Activated naive CD8-positive, alpha-beta T cell treated with anti-CD3 and anti-CD28 coated beads, Interleukin-2, amount 50 U/mL, for 16 hours (primary cell): ENCODE measurements at places on chromosomes 4 and X.

DNA sequence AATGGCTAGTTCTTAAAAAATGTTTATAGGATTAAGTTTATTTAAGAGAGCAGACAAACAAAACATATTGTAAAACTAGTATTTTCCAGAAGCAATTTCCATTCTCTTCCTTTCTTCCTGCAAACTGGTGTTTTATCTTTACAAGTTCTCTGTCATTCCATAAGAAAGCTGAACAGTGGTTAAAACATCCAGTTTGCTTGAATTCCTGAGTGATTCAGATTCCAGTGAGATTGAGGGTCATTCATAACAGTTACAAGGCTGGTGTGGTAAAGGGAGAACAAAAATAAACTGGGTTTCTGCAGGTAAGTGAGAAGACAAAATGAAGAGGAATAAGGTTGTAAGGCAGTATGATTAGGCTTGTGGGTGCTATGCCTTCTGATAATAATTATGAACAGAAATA lies 544.8 kb upstream of the DIPK2B start:
- no peak for DNase-seq

- DNase-seq = no peak
Observed at GRCh38 chrX:14497184-14497666, 32.1 kb upstream of the GLRA2 start.

GRCh38 chrX:155767876-155768769 lies 113.0 kb upstream of the VAMP7 start:
- DNase-seq = no peak

DNA sequence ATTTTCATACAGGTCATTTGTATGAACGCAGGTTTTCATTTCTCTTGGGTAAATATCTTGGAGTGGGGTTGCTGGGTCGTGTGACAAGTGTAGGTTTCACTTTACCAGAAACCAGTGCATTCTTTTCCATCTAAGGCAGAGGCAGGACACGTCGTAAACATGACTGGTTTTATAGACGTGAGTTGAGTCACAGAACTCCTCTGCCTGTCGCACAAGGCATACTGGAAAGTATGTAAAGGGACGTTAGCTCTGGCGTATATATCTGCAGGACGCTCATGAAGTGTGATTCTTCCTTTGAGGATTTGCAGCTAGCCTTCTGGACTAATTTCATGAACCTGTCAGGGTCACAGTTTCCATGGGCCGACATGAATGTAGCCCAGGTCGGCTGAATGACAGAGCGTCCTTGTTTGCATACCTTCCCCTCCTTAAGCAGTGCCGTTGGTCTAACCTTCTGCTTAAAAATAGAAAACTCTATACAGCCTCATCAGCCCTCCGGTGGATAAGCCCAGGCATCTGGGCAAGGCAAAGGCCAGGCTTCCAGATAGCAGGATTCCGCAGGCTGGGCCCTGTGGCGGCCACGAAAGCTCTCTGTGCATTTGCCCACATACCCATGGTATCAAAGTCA lies 106.0 kb downstream of the GPR143 start:
- no peak for DNase-seq

- no peak for DNase-seq
Observed at GRCh38 chr4:20760053-20760452, 59.8 kb downstream of the PACRGL start.

DNA sequence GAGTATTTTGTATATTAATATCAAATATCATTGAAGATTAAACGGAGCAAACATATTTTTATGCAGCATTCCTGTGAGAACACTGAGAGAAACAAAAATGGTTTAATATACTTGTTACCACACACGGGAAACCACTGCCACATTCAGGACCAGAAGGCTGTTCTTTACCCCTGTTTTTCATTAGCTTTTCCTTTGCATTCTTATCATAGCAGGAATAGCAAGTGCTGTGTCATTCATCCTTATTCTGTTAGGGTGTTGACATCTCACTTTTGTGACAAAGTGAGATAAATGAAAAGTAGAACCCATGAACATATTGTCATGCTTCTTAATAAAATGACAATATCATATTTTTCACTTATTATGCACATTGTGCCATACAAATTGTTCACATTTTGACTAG lies 212.4 kb upstream of the NDST4 start:
- DNase-seq = no peak

DNA sequence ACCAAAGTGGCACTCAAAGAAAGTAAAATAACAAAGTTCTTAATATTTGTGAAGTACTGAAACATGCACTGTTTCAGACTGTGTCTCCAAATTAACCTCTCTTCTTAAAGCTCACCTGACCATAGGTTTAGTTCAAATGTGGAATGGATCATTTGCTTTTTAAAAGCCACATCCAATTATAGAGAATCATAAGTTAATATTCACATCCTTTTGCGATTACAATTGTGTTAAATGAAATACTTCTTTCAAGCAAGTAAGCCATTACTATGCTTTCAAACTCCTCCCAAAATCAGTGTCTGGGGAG lies 95.3 kb upstream of the PTPN13 start:
- no peak for DNase-seq

GRCh38 chr4:110139815-110140214 lies 58.6 kb downstream of the ELOVL6 start:
- DNase-seq = no peak

DNA sequence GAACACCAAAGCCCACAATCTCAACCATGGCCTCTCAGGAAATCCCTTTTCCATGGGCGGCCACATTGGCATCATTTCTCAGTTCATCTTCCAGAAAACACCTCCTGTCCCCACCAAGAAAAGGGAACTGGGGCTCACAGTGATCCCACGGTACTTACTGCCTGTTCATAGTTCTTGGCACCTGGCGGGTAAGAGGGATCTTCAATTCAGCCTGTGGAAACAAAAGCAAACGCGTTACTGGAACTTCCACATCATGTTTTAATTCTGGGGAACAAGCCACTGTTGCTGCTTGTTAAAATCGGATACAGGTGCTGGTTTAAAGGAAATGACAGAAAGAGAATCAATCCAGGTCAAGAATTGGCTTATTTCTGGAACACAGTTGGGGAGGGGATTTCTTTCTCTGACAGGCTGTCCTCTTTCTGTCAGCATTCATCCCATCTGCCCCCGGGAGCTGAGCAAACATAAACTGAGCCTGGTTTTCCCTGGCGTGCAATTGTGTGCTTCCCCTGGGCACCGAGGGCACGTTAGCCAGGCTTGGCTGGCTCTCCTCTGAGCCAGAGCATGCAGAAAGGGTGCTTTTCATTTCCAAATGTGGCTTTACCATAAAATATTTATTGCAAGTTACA lies 16.8 kb downstream of the CLNK start:
- no peak for DNase-seq

- DNase-seq = no peak
Observed at GRCh38 chrX:20680998-20681397, 414.3 kb upstream of the RPS6KA3 start.

GRCh38 chrX:120000490-120001246 lies 57.1 kb upstream of the NKAP start:
- DNase-seq = no peak

- no peak for DNase-seq
Observed at GRCh38 chr4:143587703-143588102, 74.2 kb downstream of the SMARCA5 start.

GRCh38 chrX:9542761-9543111 lies 77.9 kb downstream of the TBL1X start:
- no peak for DNase-seq
